ENCODE measurements at places on chromosomes 2 and 18.

- DNase-seq, result no peak
Measured at GRCh38 chr2:42196403-42197267, 27.5 kb downstream of the EML4 start.

DNA sequence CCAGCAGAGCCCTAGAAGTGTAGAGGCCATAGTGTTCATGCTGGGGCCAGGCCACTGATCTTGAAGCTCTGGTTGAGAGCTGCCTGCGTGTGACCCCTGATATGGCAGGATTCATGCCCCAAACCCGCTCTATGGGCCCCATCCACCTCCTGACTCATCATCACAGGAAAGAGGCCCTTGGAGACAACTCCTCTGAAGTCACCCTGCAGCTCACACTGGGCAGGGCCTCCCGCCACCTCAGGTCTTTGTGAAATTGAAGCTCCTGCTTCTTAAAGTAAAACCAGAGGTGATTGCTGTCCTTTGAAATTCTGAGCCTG, 12.0 kb upstream of the TUBB6 start:
- DNase-seq, result no peak

- no peak for DNase-seq
Measured at GRCh38 chr2:111903516-111903915, 5.1 kb downstream of the MERTK start.

DNA sequence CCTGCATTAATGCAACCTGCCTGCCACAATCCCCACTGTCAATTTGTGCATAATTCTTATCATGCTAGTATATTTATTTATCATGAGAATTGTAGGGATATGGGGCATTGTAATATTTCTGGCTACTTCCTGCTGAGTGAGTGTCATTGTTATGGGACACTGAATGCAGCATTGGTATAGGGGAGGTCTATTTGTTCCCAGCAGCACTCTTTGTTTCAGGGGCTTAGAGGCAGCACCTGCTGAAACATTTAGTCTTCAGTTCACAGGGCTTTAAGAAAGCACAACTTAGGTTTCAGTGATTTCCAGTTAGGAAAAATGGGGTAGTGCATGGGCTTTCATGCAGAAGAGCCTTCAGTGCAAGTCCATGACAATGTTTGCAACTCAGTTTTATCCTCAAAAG, 23.6 kb downstream of the SULT1C3 start:
- no peak for DNase-seq

DNA sequence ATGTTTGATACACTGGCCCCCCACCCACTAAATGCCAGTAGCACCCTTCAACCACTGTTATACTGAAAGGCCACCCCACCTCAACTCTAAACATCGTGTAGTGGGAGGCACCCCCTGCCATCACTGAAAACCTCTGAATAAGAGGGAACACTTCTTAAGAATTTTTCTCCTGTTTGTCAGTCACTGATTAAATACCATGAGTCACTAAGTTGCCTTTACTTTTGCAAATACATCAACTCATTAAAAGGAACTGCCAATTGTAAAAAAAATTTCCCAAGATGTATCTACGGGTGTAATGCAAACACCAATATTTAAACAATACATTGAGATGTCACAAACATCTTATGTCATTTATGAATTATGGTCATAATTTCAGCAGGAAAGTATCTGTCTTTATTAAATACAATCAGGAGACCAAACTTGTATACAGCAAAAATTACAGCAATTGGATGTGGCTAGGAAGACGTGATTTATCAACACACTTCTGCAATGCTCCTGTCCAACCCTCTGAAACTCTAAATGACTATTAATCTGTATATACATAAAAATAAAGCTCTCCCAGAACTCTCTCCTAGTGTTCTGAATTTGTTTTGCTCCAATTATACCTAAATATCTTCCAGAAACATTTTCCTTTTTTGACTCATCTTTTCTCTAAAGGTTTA, 144.1 kb upstream of the STK17B start:
- no peak for DNase-seq

DNA sequence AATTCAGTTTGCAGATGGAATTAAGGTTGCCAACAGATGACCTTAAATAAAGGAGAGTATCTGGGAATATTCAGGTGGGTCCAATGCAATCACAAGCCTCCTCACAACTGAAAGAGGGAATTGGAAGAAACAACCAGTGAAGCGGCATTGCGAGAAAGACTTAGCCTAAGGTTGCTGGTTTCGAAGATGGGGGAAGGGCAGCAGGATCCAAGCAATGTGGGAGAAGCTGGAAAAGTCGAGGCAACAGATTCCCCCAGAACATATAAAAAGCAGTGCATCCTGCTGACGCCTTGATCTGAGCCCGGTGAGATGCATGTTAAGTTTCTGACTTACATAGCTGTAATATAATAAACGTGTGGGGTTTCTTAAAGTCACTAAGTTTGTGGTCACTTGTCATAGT, 162.5 kb downstream of the NDUFA10 start:
- DNase-seq, result no peak

- DNase-seq, result no peak
Measured at GRCh38 chr18:74531043-74531442, 3.3 kb upstream of the CNDP1 start.

DNA sequence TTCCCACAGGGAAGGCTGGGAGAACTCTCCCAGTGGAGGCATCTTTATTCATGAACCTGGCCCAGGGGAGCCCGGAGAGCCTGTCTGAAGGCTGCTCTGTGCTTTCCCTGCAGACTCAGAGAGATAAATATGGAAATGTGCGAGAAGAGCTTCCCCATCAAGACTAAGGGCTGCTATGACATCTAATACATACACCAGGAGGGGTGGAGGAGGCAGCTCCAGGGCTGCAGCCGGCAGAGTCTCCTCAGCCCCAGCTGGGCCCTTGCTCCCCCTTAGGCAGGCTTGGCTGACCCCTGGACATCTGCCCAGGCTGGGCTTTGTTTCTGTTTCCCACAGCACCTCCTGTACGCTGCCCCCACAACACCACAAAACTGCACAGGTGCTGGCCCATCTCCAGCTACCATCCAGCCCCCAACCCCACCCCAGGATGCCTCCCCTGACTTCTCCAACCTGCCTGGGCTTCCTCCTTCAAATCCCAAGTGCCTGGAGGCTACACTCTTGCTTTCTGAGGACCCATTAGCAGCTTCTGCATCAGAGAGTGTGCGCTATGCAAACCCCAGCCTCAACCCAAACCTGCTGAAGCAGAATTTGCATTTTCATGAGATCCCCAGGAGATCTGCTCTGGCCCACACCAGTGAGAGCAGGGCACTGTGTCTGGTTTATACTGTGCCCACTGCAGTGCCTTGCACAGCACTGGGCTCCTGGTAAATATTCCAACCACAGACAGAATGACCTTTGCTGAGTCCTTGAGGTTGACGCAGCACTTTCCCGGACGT, 96.8 kb downstream of the VSNL1 start:
- DNase-seq, result no peak

DNA sequence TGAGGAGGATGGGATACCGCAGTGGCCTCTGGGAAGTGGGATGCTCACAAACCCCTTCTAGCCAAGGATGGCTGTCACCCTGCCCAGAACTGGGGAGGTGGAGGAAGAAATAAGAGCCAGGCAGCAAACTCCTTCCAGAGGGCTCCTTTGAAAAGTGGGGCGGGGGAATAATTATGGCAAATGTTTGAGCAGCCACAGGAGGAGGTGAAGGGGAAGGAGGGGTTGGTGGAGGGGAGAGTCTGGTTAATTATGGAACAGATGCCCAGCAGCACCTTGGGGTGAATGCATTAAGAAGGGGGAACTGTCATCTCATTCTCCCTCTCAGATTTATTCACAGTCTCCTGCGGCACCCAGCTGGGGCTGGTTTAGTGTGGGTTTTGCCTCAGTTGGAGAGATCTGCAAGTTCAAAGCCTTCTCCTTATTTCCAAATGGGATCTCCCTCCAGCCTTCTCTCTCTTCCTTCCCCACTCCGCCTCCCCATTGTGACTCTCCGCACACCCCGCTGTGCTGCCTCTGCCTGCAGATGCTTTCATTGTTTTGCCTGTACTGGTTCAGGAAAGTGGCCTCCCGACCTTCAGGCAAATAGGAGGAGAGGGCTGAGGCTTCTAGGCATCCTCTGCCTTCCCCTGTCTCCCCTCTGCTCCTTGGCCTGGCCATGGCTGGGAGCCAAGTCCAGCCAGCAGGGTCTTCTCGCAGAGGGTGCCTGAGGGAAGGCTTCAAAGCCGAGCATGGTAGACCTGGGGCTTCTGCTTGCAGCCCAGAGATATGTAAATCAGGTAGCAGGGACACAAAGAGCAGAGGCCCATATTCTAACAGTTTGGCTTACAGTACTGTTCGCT, 457.2 kb upstream of the MEX3C start:
- DNase-seq, result no peak

DNA sequence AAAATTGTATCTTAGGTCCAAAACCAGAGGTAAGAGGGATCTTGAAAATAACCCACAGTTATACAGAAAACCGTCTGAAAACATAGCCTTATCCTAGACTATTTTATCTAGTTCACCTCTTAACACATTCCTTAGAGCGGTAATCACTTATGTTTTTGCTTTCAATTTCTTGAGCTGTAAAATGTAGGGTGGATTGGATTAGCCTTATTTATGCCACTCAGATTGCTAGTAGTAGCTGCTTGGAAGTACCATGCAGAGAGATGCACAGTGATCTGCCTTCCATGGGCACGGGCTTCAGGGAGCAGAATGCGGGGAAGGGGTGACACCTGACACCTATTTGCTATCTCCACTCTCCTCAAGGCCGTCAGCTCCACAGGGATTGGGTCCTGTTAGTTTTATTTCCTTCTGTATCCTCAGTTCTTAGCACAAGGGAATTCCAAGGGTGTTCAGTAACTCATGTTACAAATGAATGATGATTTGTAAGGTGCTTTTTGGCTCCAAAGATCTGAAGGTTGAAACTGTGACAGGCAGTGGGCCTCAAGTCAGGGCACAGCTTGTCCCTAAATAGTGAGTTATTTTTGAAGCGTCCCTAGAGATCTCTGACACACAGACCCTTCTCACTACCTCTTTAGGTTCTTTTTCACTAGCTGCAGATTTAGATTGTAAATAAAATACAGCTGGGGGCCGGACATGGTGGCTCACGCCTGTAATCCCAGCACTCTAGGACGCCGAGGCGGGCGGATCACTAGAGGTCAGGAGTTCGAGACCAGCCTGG, 64.0 kb upstream of the PMAIP1 start:
- no peak for DNase-seq

GRCh38 chr2:20444993-20445910, 1.6 kb upstream of the RHOB start:
- no peak for DNase-seq

DNA sequence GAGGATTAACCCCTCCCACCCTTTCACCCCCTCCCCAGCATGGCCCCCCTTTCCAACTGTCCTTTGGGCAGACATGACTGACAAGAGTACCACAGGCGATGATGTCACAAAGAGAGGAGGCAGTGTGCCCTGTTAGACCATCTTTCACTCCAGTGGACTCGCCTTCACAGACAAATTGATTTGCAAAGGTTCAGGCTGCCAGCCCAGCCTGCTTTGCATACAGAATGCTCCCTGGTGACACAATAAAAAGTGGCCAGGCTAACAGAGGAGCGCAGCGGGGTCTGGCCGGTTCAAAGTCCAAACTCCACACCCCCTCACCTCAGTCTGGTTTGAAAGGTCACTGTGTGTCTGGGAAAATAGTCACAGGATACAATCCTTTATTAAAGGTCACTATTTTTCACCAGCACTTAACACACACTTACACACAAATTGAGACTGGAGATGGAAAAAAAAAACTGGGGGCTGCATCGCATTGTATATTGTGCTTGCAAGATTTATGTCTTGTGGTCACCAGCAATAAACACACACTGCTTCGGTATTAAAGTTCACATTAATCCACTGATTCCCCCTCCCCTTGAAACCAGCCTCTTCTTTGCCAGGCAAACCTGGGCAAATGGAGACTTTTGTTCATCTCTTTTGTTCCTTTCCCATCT, 236.9 kb downstream of the BCL11A start:
- DNase-seq, result no peak

DNA sequence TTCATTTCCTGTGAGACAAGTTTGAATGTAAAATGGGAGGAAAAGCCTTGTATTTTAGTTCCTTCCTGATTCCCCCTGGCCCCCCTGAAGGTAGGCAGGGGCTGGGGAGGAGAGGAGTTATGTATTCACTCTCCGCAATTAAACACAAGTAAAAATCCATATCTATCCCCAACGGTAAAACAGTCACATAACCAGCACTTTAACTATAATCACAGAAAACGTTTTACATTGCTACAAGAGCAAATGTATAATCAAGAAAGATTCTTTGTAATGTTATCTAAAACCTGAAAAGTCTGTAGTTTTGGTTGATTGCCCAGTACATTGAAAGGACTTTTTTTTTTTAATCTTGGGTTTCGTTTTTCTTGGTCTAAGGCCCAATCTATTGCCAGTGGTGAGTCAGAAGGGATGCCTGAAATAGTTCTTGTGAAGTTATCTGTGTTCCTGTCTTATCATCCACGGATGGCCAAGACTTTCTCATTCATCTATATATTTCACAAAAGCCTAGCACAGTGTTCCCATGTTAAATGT, 34.5 kb upstream of the CCNYL1 start:
- DNase-seq, result no peak

DNA sequence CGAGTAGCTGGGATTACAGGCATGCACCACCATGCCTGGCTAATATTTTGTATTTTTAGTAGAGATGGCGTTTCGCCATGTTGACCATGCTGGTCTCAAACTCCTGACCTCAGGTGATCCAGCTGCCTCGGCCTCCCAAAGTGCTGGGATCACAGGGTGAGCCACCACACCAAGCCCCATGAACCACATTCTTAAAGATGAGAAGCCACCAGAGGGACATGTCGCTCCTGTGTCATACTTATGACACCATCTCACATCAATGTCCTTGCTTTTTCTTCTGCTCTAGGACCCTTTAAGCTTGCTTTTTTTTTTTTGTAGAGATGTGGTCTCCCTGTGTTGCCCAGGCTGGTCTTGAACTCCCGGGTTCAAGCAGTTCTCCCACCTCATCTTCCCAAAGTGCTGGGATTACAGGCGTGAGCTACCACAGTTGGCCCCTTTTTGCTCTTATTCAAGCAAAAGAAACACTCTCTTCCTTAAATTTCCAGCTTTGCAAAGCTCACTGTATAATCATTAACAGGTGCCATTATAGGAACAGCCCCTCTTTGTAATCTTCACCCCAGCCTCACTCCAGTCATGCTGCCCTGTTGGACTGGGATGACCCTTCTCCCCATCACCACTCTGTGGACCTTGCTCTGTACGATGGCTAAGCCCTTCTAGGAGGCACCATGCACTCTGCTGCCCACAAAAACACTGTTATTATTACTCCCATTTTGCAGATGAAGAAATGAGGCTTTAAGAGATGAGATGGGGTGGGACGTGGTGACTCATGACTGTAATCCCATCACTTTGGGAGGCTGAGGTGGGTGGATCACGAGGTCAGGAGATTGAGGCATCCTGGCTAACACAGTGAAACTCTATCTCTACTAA, 10.8 kb upstream of the KCNG3 start:
- DNase-seq, result no peak
